ENCODE measurements at places on chromosomes 3 and 15.

DNA sequence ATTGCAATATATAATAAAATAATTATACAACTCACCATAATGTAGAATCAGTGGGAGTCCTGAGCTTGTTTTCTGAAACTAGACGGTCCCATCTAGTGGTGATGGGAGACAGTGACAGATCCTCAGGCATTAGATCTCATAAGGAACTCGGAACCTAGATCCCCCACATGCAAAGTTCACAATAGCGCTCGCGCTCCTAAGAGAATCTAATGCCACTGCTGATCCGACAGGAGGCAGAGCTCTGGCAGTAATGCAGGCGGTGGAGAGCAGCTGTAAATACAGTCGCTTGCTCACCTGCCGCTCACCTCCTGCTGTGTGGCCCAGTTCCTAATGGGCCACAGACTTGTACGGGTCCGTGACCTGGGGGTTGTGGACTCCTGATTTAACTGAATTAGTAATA lies 87.8 kb downstream of the P3H2 start:
- DNase-seq: no peak

- DNase-seq: no peak
Measured at GRCh38 chr3:48219543-48219942, 3.8 kb upstream of the CAMP start.

GRCh38 chr3:174986685-174987084 lies 127.6 kb downstream of the NAALADL2 start:
- no peak for DNase-seq

DNA sequence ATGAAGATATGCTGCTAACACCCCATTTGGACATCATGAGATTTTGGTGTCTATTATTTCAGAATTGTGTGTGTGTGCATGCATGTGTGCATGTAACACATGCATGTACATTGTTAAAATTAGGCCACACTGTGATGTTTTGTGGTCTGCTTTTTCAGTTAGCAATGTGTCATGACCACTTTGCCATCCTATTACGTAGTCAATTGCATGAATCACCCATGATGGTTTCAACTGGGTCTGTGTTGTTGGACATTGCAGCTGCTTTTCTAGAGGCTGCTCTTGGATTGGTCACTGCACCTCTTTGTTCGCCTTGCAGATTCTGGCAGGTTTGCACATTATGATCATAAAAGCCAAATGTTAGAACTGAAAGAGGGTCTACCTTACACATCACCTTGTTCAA lies 101.0 kb upstream of the THBS1 start:
- DNase-seq: no peak

- no peak for DNase-seq
Measured at GRCh38 chr3:196624907-196625306, 14.6 kb upstream of the NRROS start.

DNA sequence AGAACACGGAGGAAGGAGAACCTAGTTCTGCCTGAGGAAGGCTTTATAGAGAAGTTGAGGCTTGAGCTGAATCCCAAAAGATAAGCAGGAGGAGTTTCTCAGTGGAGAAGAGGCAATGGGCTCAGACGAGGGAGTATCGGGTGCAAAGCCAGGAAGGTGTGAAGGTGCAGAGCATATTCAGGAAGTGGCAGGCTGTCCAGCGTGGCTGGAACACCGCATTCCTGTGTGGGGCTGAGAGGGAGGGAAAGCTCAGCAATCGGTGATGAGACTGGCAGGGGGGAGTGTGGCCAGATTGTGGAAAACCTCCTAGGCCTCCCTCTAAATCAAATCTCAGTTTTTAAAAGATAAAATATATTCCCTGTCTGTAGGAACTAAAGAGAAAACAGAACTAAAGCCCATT lies 63.0 kb downstream of the ARHGAP31 start:
- peak; percentile 36 for DNase-seq
